ENCODE measurements at places on chromosomes 7 and 10.
A peak's percentile ranks its signal among the peaks of the same experiment; 100 is the strongest.

DNA sequence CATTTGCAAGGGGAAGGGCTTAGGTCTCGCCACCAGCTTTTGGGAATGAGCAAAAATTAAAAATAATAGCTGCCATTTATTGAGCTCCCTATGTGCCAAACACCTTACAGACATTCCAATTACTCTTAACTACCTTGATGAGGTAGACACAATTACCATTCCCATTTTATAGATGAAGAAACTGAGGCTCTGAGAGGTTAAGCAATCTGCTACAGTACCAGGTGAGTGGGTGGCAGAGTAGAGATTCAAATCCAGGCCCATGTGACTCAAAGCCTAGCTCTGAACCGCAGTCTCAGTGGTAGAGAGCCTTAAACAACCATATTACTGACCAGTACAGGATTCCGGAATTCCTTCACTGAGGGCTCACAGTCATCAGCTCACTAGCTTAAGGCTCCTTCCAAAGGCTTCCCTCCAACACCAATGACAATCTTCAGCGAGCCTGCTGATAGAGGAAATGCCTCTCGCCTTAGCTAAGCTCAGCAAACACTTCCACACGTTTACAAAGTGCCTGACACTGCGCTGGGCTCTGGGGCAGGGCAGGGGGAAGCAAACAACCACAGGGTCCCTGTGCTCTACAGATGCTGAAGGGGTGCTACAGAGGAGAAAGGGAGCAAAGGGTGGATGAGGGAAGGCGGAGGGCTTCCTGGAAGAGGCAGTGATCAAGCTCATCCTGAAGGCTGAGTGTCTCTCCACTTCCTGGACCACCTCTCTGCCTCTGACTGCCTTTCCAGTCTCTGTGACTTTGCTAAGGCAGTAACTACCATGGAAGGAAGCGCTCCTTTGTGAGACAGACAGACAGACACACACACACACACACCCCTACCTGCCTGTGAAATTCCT, 7.4 kb downstream of the LRRC20 start:
- no peak for DNase-seq

DNA sequence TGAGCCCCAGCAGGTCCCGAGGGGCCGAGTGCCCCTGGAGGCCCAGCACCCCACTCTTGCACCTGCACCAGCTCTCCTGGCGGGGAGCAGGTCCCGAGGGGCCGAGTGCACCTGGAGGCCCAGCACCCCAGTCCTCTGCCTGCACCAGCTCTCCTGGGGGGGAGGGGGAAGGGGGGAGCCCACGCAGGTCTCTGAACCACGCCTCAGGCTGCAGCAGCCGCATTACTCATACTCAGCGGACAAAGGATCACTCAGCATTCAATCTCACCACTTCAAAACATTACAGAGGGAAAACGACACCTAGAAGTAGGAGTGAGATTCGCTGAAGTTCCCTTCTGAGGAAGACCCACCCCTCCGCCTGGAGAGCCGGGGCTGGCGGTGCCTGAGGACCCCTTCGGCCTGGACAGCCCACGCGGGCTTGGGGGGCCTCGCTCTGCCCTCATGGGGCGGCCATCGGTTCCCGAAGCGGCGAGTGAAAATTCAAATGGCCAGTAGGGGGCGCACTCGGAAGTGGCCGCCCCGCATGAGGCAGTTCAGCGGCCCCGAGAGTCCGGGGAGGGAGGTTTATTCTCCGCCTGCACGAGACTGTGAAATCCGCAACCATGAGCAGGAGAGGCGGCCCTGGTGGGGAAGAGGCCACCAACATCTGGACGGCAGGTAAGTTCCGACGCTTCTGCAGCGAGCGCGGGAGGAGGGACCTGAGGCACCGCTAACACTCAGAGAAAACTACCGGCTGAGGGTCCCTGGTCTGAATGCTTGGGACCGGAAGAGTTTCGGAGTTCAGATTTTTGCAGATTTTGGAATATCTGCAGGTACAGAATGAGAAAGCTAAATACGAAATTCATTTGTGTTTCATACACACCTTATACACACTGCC, 1.1 kb upstream of the GPER1 start:
- peak; percentile 97 for DNase-seq

GRCh38 chr7:152851326-152851725, 91.8 kb downstream of the ACTR3B start:
- DNase-seq: no peak

DNA sequence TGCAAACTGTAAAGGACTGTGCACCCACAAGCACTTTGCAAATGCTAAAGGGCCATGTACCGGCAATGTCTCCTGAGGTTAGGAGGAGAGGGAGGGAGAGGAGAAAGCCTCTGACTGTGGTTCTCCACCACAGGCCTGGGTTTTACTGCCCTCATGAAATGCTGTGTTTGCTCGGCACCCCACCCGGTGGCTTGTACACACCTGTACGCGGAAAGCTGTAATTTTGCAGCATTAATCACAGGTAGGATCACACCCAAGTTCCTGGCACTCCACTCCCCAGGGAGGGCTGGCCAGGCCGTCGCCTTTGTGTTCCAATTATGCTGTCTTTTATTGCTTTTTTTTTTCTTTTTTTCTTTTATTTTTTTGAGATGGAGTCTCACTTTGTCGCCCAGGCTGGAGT, 78.5 kb upstream of the MYL10 start:
- no peak for DNase-seq

DNA sequence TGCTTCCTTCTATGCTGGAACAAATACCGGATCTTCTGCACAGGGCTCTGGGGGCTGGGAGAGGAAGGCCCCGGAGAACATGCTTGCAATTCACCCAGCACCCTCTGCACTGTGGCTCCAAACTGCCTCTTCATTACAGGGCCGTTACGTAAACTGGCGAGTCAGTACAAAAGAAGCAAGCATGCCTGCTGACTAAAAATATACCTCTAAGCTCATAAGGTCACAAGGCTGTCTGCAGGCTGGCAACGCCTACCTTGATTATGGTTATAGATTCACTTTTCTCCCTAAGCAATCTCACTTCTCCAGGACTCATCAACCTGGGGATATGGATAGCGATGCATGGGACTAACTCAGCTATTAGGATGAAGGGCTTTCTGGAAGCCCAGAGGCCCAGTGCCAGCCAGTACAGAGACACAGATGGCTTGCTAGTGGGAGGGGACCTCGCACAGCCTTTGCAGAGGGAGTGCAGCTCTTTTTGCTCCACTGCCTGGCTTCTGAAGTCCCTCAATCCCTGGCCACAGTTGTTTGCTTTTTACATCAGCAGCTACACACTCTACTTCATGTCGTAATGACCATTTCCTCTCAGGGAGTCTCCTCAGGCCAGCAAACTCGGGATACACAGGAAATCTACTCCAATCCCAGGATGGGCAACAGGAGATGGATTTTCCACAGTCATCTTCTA, 96.1 kb downstream of the SH3PXD2A start:
- no peak for DNase-seq

- DNase-seq: no peak
Observed at GRCh38 chr10:119198438-119198837, 8.9 kb upstream of the GRK5 start.

DNA sequence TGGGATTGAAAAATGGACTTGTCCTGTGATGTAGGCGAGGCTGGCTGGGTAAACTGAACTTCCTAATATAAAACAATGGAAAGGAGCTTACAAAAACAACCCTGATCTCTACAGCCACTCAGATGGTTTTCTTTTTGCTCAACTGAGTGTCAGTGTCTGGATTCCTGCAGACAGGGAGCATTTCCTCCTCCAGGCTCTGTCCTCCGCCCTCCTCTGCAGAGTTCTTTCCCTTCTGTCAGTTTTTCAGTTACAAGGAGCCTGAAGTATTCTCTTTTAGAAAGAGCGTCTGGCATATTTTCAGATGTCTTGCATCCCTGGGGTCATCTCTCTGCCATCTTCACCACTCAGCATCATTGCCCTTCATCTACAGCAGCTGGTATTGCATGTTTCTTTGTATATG, 50.0 kb upstream of the PITRM1 start:
- DNase-seq: no peak

DNA sequence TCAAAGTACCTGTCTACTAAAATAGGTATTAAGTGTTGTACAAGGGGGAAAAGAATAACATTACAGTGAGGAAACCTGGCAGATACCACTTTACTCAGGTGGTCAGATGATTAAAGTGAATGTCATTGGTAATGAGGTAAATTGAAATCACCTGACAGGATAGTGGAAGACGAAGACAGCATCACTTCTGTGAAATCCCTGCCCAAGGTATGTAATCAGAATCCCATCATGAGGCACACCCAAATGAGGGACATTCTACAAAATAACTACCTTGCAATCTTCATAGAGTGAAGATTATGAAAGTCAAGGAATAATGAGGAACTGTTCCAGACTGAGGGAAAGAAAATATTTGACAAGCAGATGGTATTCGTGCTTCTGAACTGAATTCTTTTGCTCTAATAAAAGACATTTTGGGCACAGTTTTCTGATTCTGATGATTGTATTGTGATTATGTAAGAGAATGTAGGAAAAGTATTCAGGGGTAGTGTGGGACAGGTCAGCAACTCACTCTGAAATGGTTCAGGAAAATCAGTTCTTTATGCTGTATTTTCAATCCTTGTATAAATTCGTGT, 33.3 kb upstream of the ARMS2 start:
- DNase-seq: no peak

DNA sequence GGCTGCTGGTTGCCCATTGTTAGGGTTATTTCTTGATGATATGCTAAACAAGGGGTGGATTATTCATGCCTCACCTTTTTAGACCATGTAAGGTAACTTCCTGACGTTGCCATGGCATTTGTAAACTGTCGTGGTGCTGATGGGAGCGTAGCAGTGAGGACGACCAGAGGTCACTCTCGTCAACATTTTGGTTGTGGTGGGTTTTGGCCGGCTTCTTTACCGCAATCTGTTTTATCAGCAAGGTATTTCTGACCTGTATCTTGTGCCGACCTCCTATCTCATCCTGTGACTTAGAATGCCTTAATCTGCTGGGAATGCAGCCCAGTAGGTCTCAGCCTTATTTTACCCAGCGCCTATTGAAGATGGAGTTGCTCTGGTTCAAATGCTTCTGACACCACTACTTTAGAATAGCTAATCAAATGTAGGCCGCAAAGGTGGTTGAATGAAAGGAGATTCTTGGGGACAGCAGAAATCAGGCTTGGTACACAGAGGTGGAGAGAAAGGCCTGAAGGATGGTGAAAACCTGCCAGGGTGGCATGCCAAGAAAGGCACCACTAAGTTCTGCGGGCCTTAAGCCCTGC, 17.9 kb upstream of the SMO start:
- no peak for DNase-seq

DNA sequence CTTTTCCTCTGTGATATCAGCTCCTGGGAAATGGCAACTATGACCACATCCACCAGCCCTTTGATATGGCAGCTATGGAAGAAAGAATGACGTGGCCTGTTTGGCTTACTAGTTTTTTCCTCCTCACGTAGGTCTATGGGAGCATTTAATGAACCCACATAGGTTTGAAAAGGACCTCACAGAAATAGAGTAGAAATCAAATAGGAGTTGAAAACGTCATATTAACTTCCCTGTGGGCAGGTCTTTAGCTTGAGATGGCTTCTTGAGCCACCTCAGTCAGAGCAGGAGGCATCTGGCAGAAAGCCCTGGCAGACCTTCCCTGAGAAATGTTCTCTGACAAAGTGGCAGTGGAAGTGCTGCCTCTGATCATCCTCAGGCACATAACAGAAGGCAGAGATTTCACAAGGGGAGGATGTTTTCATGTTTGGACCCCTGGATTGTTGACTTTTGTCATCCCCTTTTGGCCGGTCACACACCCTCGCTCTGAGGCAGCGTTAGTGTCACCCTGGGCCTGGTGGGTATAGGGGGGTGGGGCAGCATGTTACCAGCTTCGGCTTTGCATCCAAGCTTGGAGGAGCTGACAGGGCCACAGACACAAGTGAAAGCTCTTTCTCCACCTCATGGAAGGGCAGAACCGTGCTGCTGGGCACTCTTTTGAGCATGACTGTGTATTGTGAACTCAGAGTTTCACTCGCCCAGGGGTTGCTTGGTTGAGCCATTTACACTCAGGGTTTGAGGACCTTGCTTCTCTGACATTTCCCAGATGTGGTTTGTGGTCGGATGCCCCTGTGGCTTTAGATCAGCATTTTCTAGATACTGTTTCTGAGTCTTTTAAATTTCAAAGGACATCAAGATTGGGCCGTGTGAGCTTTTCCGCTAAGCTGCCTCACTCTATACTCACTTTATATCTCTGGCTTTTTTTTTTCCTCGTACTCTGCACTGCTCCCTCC, 184.2 kb downstream of the STK31 start:
- no peak for DNase-seq

- no peak for DNase-seq
Observed at GRCh38 chr10:15539262-15539661, 168.2 kb upstream of the FAM171A1 start.

GRCh38 chr7:107692501-107692900, 31.9 kb downstream of the SLC26A4 start:
- no peak for DNase-seq

- peak; percentile 50 for DNase-seq
Observed at GRCh38 chr10:5629303-5630111, 36.9 kb downstream of the ASB13 start.

DNA sequence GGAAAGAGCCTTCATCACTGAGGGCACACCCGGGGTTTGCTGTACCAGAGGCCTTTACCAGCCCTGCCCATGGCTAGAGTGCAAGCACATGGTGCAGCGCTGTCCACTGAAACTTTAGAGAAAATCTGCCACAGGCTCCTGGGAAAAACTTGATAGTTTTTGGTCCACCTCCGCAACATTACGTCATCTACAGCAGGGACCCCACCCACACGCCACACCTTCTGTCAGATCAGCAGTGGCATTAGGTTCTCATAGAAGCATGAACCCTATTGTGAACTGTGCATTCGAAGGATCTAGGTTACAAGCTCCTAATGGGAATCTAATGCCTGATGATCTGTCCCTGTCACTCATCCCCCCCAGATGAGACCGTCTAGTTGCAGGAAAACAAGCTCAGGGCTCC, 2.5 kb upstream of the ODAD2 start:
- DNase-seq: no peak

- DNase-seq: no peak
Observed at GRCh38 chr7:21996641-21997040, 50.9 kb upstream of the CDCA7L start.

DNA sequence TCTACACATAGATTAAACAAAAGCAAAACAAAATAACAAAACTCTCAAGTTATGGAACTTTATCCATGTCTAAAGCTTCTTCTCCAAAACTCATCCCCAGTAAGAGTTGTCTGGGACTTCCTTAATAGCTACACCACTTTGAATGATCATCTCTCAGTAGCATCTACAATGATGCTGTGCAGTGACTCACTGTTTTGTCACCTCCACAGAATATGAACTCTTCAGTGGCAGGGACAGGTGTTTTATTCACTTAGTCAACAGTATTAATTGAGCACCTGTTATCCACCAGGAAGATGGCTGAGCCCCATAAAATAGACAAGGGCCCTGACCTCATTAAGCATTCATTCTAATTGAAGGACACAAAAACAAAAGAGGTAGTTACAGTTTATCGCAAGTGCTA, 350.7 kb downstream of the ELMO1 start:
- DNase-seq: no peak

GRCh38 chr10:100053686-100054460, 27.8 kb downstream of the CPN1 start:
- DNase-seq: no peak

- no peak for DNase-seq
Observed at GRCh38 chr7:92723943-92724342, 112.4 kb downstream of the CDK6 start.
